Cardiac muscle cell (in vitro differentiated cells and primary cell): ENCODE measurements at places on chromosomes 12 and 14. TPM values are rescaled to one million over a fixed set of nuclear protein-coding genes. Genes with fewer than 3 reads are reported as not detected.
A peak's percentile ranks its signal among the peaks of the same experiment; 100 is the strongest.

DNA sequence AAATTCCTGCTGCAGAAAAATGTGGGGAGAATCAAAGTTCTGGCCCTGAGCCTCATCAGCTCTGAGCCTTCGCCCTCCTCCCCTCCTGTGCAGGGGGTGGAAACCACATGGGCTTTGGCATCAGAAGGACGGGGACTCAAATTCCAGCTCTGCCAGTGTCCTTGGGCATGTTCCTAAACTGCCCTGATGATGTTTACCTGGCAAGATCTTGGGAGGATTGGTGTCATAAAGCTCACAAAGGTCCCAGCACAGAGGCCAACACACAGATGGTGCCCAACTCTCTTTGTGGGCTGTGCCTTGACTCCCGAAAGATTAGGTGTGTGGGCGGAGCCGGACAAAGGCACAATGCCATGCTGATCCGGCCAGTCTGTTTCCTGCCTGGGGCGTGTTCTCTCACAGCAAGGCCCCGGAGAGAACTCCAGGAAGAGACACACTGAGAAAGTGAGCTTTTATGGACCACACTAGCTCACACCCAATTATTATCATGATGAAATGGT lies 20.5 kb upstream of the CLMN start:
- no peaks in the 10 kb centered on the region for H3K4me1 ChIP-seq
- no peak overlapping the region for H3K4me3 ChIP-seq
- DNase-seq, result no peak
- no peaks in the 10 kb centered on the region for H3K36me3 ChIP-seq

Gene ITGA7
- total RNA-seq, result 93.9 and 101 TPM in 2 replicates

Gene KRT4
- total RNA-seq, result not detected in 2 replicates

Gene KRT75
- total RNA-seq, result not detected in 2 replicates

Gene SLC4A8
- total RNA-seq, result 3.5 and 4.9 TPM in 2 replicates

DNA sequence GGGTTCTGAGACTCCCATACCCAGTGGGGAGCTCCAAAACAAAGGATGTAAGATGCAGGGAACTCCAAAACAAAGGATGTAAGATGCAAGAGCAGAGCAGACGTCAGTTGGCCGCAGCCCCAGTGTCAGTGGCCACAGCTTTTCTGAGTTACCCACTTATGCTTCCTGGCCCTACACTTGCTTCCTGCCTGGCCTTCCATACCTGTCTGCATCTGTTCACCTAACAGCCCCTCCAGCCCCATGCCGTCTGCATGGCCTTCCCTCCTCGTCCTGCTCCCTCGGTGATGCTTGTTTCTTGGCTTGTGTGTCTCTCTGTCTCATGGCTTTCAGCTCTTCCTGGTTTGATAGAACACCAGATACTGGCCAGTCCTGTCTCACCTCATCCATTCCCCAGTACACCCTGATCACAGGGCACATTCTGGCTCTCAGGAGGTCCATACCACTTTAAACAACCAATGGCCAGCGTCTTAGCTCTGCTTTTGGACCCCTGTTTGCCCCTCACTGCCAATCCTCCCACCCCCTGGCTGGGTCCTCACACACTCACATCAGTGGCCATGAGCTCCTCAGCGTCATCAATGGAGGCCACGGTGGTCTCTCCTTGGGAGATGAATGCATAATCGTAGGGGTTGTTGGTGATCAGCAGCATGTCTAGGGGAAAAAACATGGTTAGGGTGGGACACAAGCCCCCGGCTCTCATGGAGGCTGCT lies 5.3 kb downstream of the MYH7 start:
- H3K27me3 ChIP-seq, result no peaks in the 10 kb centered on the region
- H3K4me3 ChIP-seq, result no peak overlapping the region
- H3K4me1 ChIP-seq, result peaks cover 28% of the 10 kb centered on the region
- no peaks in the 10 kb centered on the region for H3K36me3 ChIP-seq
- H3K27ac ChIP-seq, result no peak overlapping the region
- no peak for DNase-seq

GRCh38 chr12:38872561-38872960 lies 32.8 kb downstream of the CPNE8 start:
- H3K27me3 ChIP-seq, result no peaks in the 10 kb centered on the region
- no peak overlapping the region for H3K4me3 ChIP-seq
- H3K4me1 ChIP-seq, result no peaks in the 10 kb centered on the region
- no peak overlapping the region for H3K27ac ChIP-seq
- no peak for DNase-seq

DNA sequence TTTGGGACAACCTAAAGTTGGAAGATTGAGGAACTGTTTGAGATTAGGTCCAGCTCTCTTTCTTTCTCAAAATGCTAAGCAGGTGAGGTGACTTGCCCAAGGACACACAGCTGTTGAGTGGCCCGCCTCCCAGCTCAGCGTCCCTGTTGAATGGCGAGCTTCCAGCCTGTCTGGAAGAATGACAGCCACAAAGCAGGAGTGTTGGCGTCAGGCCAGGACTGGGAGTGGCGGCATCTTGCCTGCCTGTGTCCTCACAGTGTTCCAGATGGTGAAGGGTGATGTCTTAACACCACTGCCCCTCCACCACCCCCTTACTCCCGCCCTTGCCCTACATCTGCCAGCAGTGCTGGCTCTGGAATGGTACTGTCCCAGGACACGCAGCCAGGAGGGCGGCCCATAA lies 4.4 kb upstream of the CEBPE start:
- DNase-seq, result no peak
- H3K4me3 ChIP-seq, result no peak overlapping the region
- no peak overlapping the region for H3K27ac ChIP-seq
- H3K4me1 ChIP-seq, result peaks cover 4% of the 10 kb centered on the region
- H3K27me3 ChIP-seq, result no peaks in the 10 kb centered on the region

GRCh38 chr14:23566778-23567185 lies 809 bp downstream of the AP1G2 start:
- no peak for DNase-seq
- no peak overlapping the region for H3K27ac ChIP-seq
- H3K36me3 ChIP-seq, result peaks cover under 1% of the 10 kb centered on the region
- H3K4me1 ChIP-seq, result peaks cover 14% of the 10 kb centered on the region

Gene GRIP1
- total RNA-seq, result 5.2 and 7.4 TPM in 2 replicates

- no peaks in the 10 kb centered on the region for H3K36me3 ChIP-seq
- H3K4me1 ChIP-seq, result no peaks in the 10 kb centered on the region
- DNase-seq, result no peak
- H3K27me3 ChIP-seq, result no peaks in the 10 kb centered on the region
- no peak overlapping the region for H3K4me3 ChIP-seq
- no peak overlapping the region for H3K27ac ChIP-seq
Observed at GRCh38 chr14:62654641-62655040, 390.6 kb downstream of the KCNH5 start.

- DNase-seq, result no peak
- peaks cover 38% of the 10 kb centered on the region for H3K4me1 ChIP-seq
- H3K27me3 ChIP-seq, result no peaks in the 10 kb centered on the region
- no peak overlapping the region for H3K27ac ChIP-seq
Observed at GRCh38 chr12:81572411-81572810, 186.7 kb downstream of the PPFIA2 start.

Gene DYRK2
- total RNA-seq, result 58.2 and 95.9 TPM in 2 replicates

DNA sequence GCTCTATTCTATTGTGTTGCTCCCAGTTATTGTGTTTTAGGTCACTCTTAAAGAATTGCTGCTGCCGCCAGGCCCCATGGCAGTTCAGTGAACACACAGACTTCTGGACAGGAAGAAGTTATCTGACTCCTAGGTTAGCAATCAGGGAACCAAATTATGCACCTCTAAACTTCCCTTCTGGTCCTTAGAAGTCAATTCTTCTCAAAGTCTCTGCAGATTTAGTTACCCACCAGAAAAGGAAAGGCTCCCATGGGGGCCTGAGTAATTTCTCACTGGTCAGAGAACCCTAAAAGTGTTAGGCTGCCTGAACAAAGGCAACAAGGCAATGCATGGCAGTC lies 10.0 kb downstream of the EMP1 start:
- H3K27me3 ChIP-seq, result no peaks in the 10 kb centered on the region
- no peaks in the 10 kb centered on the region for H3K4me1 ChIP-seq
- no peak for DNase-seq
- H3K27ac ChIP-seq, result no peak overlapping the region

DNA sequence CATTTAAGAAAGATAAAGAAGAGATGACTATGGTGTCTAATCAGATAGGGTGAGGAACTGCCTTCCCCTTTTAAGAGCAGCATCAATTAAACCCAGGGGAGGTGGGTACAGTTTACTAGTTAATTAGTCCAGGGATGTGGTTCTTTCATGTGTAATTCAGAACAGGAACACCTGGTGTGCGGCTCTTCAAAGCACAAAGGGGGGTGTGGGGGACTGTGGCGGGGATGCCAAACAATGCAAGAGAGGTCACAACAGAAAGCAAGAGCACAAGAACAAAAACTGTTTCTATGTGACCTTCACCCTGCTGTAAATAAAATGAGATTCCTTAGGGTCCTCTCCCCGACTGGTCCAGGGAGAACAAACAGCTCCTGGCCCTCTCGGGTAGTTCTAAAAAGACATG lies 183.9 kb upstream of the SOX5 start:
- H3K36me3 ChIP-seq, result no peaks in the 10 kb centered on the region
- no peak for DNase-seq
- no peak overlapping the region for H3K27ac ChIP-seq
- no peaks in the 10 kb centered on the region for H3K27me3 ChIP-seq
- H3K4me3 ChIP-seq, result no peak overlapping the region
- H3K4me1 ChIP-seq, result no peaks in the 10 kb centered on the region

DNA sequence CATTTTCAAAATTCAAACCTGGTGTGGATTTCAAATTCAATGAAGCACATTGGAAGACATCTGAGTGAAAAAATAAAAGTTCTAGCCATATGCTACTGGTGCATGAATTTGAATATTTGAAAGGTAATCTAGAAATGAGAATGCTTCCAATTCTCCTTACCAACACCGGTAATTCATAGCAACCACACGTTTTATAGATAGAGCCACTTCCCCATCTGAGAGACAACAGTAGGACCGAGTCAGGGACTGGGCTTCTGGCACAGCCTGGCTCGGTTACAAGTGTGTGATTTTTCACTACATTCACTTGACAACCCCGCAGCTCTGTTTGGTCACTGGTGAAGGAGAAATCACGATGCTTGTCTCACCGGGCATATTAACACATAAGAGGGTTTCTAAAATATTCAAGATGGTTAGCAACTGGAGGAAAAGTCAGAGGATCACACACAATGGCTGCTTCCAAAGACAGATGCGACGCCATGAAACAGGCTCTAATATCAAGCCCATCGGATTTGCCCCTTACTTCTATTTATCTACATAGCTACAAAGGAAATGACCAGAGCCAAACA lies 86.5 kb upstream of the FOXN3 start:
- H3K27me3 ChIP-seq, result no peaks in the 10 kb centered on the region
- H3K27ac ChIP-seq, result no peak overlapping the region
- H3K36me3 ChIP-seq, result no peaks in the 10 kb centered on the region
- no peak for DNase-seq
- H3K4me3 ChIP-seq, result no peak overlapping the region
- H3K4me1 ChIP-seq, result no peaks in the 10 kb centered on the region

DNA sequence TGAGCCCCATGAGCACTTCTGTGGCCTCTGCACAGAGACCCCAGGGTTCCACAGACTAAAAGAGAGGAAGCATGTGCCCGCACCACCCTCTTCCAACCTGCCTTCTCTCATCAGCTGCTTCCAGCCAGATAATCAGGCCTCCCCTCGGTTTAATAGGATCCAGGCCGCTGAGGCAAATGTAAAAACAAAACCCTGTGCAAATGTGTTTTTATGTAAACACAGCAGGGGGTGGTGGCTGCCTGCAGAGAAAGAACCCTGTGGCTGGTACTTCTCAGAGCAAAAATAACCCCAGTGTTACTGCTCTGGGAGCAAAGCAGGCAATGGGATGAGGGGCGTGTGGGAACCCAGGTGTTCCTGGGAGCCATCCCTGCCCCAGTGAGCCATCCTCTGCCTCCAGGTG lies 46.2 kb downstream of the WSCD2 start:
- no peak overlapping the region for H3K27ac ChIP-seq
- no peak overlapping the region for H3K4me3 ChIP-seq
- no peaks in the 10 kb centered on the region for H3K36me3 ChIP-seq

Gene FOXG1
- 0.11 TPM in 1 of 2 replicates, not detected in the other for total RNA-seq

Gene CHURC1
- 21.6 and 28.9 TPM in 2 replicates for total RNA-seq

Gene ERP27
- total RNA-seq, result not detected in 2 replicates

DNA sequence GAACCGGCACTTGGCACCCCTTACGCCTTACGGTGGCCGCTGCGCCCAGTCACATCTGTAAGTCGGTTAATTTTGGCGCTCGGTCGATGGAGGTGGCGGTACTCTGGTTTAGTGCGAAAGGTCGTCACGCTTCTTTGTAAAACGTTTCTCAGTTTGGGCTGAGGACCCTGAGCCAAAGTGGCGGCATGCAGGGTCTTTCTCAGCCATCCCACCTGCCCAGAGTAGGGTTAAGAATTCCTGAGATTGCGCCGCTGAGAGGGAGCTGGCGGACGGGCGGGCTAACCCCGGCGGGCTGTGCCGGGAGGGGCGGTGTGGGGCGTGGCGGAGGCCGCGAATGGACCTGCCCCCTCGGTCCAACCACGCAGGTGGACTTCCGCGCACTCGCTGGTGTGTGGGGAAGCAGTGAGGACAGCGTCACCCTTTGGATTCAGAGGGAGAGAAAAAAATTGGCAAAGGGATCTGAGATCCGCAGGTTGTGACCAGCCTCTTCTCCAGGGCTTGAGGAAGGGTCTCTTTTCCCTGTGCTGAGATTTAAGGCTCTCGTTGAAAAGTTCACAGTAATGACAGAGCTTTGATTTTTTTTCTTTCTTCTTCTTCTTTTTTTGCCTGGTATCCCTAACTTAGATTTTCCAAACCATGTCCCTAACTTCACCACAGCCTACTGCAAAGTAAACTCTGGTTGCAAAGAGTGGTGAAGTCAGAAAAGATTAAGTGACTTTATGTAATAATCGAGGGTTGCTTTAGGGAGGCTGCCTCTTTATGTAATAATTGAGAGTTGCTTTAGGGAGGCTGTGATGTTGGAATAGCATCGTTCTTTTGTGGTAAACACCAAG lies 602 bp upstream of the FBXO33 start:
- DNase-seq, result peak; percentile 83
- no peaks in the 10 kb centered on the region for H3K36me3 ChIP-seq
- H3K4me3 ChIP-seq, result peak overlapping the region; percentile 60
- H3K4me1 ChIP-seq, result peaks cover 12% of the 10 kb centered on the region
- no peaks in the 10 kb centered on the region for H3K27me3 ChIP-seq
- H3K27ac ChIP-seq, result peak overlapping the region; percentile 100
